ENCODE measurements at places on chromosomes 11 and 22. TPM values are rescaled to one million over a fixed set of nuclear protein-coding genes. Genes with fewer than 3 reads are reported as not detected.

Gene LRRC74B
- not detected for total RNA-seq

Gene SF3A1
- total RNA-seq = 47.9 TPM

- peak overlapping the region; percentile 78 for H3K27ac ChIP-seq
- H3K27me3 ChIP-seq = no peaks in the 10 kb centered on the region
- no peaks in the 10 kb centered on the region for H3K36me3 ChIP-seq
- no peak for DNase-seq
These were observed 65.1 kb downstream of the CLMP start for GRCh38 chr11:123129920-123130319.

GRCh38 chr11:10797531-10797930 lies 11.2 kb downstream of the EIF4G2 start:
- H3K27ac ChIP-seq = no peak overlapping the region
- no peaks in the 10 kb centered on the region for H3K4me1 ChIP-seq
- no peak for DNase-seq

- no peaks in the 10 kb centered on the region for H3K4me1 ChIP-seq
- peak overlapping the region; percentile 7 for H3K27ac ChIP-seq
- H3K27me3 ChIP-seq = no peaks in the 10 kb centered on the region
- no peaks in the 10 kb centered on the region for H3K36me3 ChIP-seq
- no peak overlapping the region for H3K4me3 ChIP-seq
- no peak for DNase-seq
These were observed 89.0 kb downstream of the OPCML start for GRCh38 chr11:133443206-133443747.

- peaks cover 3% of the 10 kb centered on the region for H3K27me3 ChIP-seq
- H3K27ac ChIP-seq = peak overlapping the region; percentile 96
- no peaks in the 10 kb centered on the region for H3K36me3 ChIP-seq
- peaks cover 18% of the 10 kb centered on the region for H3K4me1 ChIP-seq
- no peak overlapping the region for H3K4me3 ChIP-seq
These were observed 21.6 kb downstream of the MAFF start for GRCh38 chr22:38223289-38223960.

Gene CCDC134
- 4.0 TPM for total RNA-seq

Gene TRIM51
- not detected for total RNA-seq

All from breast epithelium (tissue), 4 donors.